ENCODE measurements at places on chromosomes 6 and 20. TPM values are rescaled to one million over a fixed set of nuclear protein-coding genes. Genes with fewer than 3 reads are reported as not detected.

VWA7 gene
- polyA plus RNA-seq: 2.5 TPM

GPLD1 gene
- polyA plus RNA-seq: 0.46 TPM

RFX6 gene
- polyA plus RNA-seq: not detected

MUC21 gene
- not detected for polyA plus RNA-seq

SRMS gene
- not detected for polyA plus RNA-seq

IRAK1BP1 gene
- 0.99 TPM for polyA plus RNA-seq

CLPSL1 gene
- polyA plus RNA-seq: not detected

HNF4A gene
- polyA plus RNA-seq: not detected

TINAG gene
- not detected for polyA plus RNA-seq

ALDH8A1 gene
- 0.08 TPM for polyA plus RNA-seq

TCF21 gene
- not detected for polyA plus RNA-seq

DLK2 gene
- polyA plus RNA-seq: 1.4 TPM

CD24 gene
- polyA plus RNA-seq: not detected

IMPG1 gene
- not detected for polyA plus RNA-seq

PSORS1C2 gene
- not detected for polyA plus RNA-seq

ENPP5 gene
- 9.4 TPM for polyA plus RNA-seq

GMDS gene
- 16.4 TPM for polyA plus RNA-seq

ZNF391 gene
- 1.6 TPM for polyA plus RNA-seq

LRRN4 gene
- not detected for polyA plus RNA-seq

SLC16A10 gene
- 2.2 TPM for polyA plus RNA-seq

VAPB gene
- 31.5 TPM for polyA plus RNA-seq

LCA5 gene
- polyA plus RNA-seq: 0.12 TPM

NFKBIL1 gene
- polyA plus RNA-seq: 6.9 TPM

FAM83B gene
- polyA plus RNA-seq: not detected

SLC17A1 gene
- not detected for polyA plus RNA-seq

RBBP9 gene
- 7.9 TPM for polyA plus RNA-seq

ADGRF5 gene
- not detected for polyA plus RNA-seq

TGM2 gene
- polyA plus RNA-seq: not detected

PGC gene
- not detected for polyA plus RNA-seq

JAG1 gene
- polyA plus RNA-seq: 0.24 TPM

HLA-DQA2 gene
- polyA plus RNA-seq: 1.9 TPM

PRDM13 gene
- 0.14 TPM for polyA plus RNA-seq

DOK5 gene
- not detected for polyA plus RNA-seq

SLC22A7 gene
- polyA plus RNA-seq: not detected

GCLC gene
- polyA plus RNA-seq: 18.5 TPM

DDO gene
- polyA plus RNA-seq: not detected

FRMD1 gene
- polyA plus RNA-seq: not detected

C6orf52 gene
- not detected for polyA plus RNA-seq

ZC3H12D gene
- 2.5 TPM for polyA plus RNA-seq

WRNIP1 gene
- polyA plus RNA-seq: 55.8 TPM

FOXA2 gene
- not detected for polyA plus RNA-seq

PPDPF gene
- polyA plus RNA-seq: 137 TPM

LIME1 gene
- 366 TPM for polyA plus RNA-seq

TTLL9 gene
- polyA plus RNA-seq: not detected

GPR63 gene
- polyA plus RNA-seq: 0.12 TPM

SMPDL3A gene
- polyA plus RNA-seq: not detected

SPATS1 gene
- polyA plus RNA-seq: not detected

F13A1 gene
- 0.16 TPM for polyA plus RNA-seq

ADGRF4 gene
- not detected for polyA plus RNA-seq

AAR2 gene
- polyA plus RNA-seq: 38.2 TPM

MAP1LC3A gene
- polyA plus RNA-seq: 8.5 TPM

FANCE gene
- 6.5 TPM for polyA plus RNA-seq

CALHM5 gene
- not detected for polyA plus RNA-seq

NOTCH4 gene
- polyA plus RNA-seq: 0.71 TPM

C6orf15 gene
- not detected for polyA plus RNA-seq
